ENCODE measurements at places on chromosomes 2 and 18. TPM values are rescaled to one million over a fixed set of nuclear protein-coding genes. Genes with fewer than 3 reads are reported as not detected.

DNA sequence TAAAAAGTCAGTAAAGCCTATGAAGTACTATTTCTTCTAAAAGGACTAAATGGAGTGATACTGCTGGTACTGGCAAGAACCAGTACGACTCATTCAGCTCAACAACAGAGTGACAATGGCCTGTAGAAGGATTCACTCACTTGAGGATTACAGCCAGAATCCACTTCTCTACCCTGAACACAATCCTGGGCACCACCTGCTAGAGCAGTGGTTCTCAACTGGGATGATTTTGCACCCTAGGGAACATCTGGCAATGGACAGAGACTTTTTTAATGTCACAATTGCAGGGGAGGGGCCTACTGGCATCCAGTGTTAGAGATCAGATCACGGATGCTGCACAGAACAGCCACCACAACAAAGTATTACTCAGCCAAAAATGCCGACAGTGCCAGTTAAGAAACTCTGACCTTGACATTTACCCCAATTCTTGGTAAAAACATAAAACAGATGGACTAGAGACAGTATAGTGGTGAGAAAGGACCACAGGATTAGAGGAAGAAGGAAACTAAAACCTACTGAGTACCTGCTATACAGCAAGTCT lies 5.0 kb downstream of the SPIRE1 start:
- no peak for DNase-seq

DNA sequence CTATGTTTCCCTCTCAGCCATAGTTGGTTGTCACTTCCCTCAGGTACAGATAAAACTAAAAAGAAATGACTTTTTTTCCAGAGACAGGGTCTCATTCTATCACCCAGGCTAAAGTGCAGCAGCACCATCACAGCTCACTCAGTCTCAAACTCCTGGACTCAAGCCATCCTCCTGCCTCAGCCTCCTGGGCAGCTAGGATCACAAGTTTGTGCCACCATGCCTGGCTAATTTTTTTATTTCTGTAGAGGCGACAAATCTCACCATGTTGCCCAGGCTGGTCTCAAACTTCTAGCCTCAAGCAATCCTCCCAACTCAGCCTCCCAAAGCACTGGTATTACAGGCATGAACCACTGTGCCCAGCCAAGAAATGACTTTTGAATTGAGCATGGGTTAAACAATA lies 8.2 kb downstream of the ROCK2 start:
- DNase-seq: no peak

DNA sequence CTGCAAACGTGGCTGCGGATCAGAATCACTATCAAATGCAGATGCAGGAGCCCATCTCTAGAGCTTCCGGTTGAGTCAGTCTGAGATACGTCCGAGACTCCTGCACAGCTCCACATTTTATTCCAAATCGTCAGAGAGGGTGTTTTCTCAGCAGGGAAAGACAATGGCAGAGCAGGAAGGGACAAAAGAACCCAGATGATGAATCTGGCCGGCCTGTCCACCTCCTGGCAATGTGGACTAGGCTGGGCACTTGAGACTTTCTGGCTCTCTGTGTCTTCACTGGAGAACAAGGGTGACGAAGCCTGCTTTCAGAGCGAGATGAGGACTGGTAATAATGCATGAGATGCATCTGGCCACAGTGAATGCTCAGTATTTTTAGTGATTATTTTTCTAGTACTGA lies 255.9 kb upstream of the MYT1L start:
- no peak for DNase-seq

DNA sequence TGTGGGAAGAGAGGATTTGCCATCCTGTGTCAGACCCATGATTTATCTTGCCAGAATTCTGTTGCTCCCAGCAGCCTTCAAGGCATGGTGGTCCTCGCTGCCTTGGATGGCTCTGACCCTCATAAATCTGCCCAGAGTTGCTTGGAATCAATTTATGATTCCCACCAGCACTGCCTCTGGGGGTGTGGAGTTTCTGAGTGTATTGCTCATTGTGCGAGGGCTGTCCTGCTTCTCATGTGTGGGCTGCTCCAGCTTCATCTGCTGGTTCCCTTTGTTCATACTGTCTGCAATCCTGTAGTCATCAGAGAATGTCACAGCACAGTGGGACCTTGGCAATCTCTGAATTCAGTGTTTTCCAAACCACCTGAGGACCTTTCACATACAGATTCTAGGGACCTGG lies 139.8 kb downstream of the CLIP4 start:
- no peak for DNase-seq

DNA sequence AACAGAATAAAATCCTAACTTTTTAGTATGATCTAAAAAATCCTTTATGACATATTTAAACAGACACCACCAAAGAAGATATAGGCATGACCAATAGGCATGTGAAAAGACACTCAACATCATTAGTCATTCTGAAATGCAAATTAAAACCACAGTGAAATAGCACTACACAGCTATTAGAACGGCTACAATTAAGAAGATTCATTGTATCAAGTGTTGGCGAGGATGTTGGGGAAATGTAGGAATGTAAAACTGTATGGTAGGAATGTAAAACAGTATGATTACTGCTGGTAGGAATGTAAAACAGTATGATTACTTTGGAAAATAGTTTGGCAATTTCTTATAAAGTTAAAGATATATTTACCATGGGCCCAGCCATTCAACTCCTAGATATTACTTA lies 253.3 kb upstream of the TCF4 start:
- no peak for DNase-seq

GRCh38 chr2:17636257-17636656 lies 95.8 kb downstream of the VSNL1 start:
- DNase-seq: no peak

- no peak for DNase-seq
Observed at GRCh38 chr2:9644021-9644420, 13.2 kb upstream of the YWHAQ start.

- DNase-seq: no peak
Observed at GRCh38 chr2:238706163-238706562, 141.7 kb upstream of the TWIST2 start.

- no peak for DNase-seq
Observed at GRCh38 chr2:40164736-40165508, 287.0 kb downstream of the SLC8A1 start.

GRCh38 chr18:5173236-5173635 lies 23.8 kb downstream of the AKAIN1 start:
- no peak for DNase-seq

DNA sequence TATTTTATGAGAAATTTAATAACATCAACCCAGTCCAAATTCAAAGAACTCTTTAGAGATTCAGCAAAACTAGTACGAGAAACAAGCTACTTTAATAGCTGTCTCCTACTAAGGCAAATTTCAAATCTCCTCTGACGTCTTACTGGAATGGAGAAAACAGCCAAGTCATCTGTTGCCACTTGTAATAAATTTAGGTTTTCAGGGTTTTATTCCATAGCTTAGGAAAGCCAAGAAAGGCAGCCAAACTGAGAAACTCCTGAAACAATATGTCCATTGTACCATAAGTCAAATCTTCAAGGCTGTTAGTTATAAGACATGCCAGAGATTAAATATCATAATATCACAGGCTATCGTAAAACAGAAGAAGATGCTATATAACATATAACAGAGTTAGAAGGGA lies 524.6 kb upstream of the SETBP1 start:
- DNase-seq: no peak

DNA sequence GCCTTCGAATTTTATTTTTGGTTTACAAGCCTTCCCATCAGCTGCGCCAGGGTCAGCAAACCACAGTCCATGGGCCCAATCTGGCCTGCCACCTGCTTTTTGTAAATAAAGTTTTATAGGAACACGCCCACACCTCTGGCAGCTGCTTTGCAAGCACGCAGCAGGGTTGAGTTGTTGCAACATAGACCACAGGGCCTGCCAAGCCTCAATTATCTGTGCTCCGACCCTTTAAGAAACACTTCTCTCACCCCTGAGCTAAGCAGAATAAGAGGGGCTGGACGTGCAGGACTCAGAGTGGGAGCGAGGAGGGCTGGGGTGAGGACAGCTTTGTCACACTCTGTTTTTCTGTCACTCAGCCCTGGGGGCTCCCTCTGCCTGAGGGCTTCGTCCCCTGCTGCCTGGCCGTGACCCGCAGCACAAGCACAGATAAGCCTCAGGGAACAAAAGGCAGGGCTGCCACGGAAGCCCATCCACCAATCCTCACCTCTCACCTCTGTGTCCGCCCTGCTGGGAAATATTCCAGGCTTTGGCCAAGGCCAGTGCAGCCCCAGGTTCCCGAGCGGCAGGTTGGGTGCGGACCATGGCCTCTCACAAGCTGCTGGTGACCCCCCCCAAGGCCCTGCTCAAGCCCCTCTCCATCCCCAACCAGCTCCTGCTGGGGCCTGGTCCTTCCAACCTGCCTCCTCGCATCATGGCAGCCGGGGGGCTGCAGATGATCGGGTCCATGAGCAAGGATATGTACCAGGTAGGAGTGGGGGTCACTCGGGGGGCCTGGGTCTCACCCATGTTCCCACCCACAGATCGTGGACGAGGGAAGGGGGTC lies at the start of gene AGXT:
Gene AGXT (plus strand): TSS at position 539 of the 823 bp plus-strand sequence. CDS start 42 bp downstream, at position 581.
- no peak for DNase-seq

- DNase-seq: no peak
Observed at GRCh38 chr2:235347691-235348090, 146.2 kb upstream of the AGAP1 start.

DNA sequence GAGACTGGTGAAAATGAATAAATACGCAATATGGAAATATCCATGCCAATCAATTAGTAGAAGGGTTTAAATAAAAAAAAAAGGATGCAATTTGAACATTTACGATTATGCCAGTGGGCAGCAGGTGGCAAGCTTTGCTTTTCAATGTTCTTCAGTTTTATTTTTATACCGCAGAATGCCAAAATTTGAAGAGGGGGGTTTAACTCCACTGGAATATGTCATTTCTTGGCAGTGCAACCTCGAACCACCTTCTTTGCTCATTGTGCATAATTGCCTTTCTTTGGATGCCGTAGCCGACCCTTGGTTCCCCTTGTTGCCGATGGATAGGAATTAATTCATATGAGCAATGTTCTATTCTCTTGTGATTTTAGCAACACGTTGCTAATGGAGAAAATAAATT lies 88.0 kb downstream of the LTBP1 start:
- DNase-seq: no peak

- no peak for DNase-seq
Observed at GRCh38 chr2:71705171-71705960, 252.0 kb downstream of the DYSF start.

- DNase-seq: no peak
Observed at GRCh38 chr2:1731963-1732768, 12.1 kb downstream of the PXDN start.

GRCh38 chr18:42743373-42744138 lies 371.9 kb downstream of the RIT2 start:
- no peak for DNase-seq

DNA sequence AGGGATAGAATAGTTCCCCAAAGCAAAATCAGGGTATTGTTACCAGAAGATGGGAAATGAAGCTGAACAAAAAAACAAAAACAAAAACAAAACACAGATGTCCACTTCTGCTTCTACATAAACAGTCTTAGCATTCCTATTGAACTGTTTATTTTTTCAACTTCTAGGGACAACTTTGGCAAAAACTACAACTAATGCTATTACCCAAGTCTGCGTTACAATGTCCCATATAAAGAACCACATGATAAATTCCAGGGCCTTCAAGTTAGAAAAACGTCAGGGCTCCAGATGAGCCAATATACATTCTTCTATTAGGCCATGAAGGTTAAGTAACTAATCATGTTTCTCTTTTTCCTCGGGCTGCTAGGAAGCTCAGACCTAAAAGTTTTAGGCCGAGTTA lies 16.9 kb downstream of the PID1 start:
- no peak for DNase-seq

- no peak for DNase-seq
Observed at GRCh38 chr2:15667809-15668556, 76.3 kb downstream of the DDX1 start.

DNA sequence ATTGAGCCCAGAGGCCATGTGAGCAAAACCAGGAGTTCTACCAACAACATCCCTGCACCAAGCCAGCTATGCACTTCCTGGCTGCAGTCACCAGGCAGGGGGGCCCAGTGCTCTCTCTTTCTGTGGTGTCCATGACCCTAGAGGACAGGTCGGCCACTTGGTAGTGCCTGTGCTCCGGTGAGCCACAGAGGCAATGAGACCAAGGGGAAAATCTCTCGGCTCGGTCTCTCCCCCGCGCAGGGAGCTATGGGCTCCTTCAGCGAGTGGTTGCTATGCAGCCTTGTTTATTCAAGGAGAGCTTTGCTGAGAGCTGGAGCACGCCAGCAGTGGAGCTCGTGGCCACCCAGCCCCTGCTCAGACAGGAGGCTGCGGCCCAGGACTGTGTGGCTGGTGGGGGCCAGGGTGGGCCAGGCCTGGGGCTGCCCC lies at the start of gene TOGARAM2:
Gene TOGARAM2 (plus strand): TSS at position 283 of the 426 bp plus-strand sequence. CDS start 13,537 bp downstream, outside the sequence.
- DNase-seq: no peak

DNA sequence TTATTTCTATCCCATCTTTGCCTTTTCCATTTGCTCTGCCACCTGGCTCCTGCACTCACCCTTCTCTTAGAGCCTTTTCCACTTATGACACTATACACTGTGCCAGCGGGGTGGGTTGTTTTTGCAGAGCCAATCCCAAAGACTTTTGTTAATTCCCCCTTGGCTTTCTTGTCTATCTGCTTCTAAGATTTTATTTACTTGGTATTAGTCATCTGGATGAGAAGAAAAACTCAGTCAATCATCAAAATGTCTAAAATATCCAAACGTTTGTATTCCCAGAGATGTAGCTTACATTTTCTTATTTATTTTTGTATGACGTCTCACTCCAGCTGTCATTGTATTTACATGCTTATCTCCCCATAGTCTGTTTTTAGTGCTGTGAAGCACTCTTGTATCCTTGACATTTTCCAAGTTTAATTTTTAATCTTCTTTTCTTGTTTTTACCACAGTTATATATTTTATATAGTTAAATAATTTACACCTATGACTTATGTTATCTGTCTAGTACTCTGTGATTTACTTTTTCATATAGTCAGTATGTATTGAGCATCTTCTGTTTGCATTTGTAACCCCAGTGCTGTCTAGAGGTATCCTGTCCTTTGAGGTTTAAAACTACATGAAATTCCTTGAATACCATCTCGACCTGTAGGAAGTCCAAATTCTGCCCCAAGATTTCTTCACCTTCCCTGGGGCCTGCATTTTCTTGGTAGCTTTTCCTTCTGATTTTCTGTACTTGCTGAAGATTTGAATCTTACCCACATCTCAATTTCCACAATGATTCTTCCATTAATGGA lies 55.1 kb downstream of the COL4A3 start:
- DNase-seq: no peak

The AMER3 gene
- polyA plus RNA-seq: not detected

The ABCG5 gene
- not detected for polyA plus RNA-seq

The FSHR gene
- polyA plus RNA-seq: not detected

The ANTXR1 gene
- polyA plus RNA-seq: not detected

The SERPINB11 gene
- not detected for polyA plus RNA-seq

The HAAO gene
- polyA plus RNA-seq: not detected

The IL37 gene
- polyA plus RNA-seq: not detected

The ST8SIA5 gene
- 0.23 TPM for polyA plus RNA-seq

The LYPD6B gene
- not detected for polyA plus RNA-seq

The ACP1 gene
- polyA plus RNA-seq: 171 TPM

The SCYGR3 gene
- polyA plus RNA-seq: not detected

The UGT1A8 gene
- polyA plus RNA-seq: not detected

The EGR4 gene
- not detected for polyA plus RNA-seq

The NOTO gene
- not detected for polyA plus RNA-seq
